ENCODE measurements at places on chromosomes 5 and 9. TPM values are rescaled to one million over a fixed set of nuclear protein-coding genes. Genes with fewer than 3 reads are reported as not detected.

UGT3A2 gene
- total RNA-seq: not detected

DNA sequence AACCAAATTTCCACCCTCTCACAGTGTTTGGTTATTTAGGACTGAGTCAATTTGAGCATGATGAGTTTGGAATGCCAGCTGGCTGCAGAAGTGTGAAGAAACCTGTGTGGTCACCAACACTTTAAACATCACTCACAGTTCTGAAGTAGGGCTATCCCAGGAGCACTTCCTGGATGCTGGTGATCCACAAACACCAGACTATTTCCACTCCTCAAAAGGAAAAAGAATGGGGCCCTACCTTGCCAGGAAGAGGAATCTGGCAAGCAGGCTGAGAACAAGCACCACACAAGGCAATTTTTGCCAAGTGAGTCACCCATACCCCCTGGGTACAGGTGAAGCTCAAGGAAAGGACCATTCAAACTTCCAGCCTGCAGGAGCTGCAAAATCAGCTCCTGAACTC lies 294.2 kb upstream of the PTGER4 start:
- H3K27me3 ChIP-seq: no peaks in the 10 kb centered on the region
- peaks cover 84% of the 10 kb centered on the region for H3K4me1 ChIP-seq
- peak; percentile 47 for DNase-seq
- no peaks in the 10 kb centered on the region for H3K36me3 ChIP-seq

ACOT12 gene
- total RNA-seq: not detected

SMIM33 gene
- 1.1 TPM for total RNA-seq

OBP2B gene
- not detected for total RNA-seq

DNA sequence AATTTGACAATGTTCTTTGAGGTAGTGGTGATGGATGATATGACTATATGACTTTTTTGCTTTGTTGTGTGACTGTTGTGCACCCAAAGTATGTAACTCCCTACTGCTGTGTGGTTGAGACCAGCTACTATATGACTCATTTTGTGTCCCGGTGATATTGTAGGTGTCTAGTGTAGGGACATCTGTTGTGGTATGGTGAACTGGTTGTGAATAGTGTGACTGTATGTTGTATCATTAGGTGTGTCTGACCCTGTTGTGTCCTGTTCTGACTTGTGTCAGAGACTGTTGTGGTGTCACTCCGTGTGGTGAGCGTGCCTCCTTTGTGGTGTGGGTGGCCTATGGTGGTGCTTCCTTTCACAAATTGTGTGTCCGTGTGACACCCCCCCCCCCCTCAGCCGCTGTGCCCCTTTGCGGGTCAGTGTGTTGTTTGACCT lies 11.2 kb upstream of the CXXC5 start:
- peaks cover 24% of the 10 kb centered on the region for H3K4me1 ChIP-seq
- H3K4me3 ChIP-seq: no peak overlapping the region
- no peak overlapping the region for H3K27ac ChIP-seq
- H3K27me3 ChIP-seq: no peaks in the 10 kb centered on the region
- DNase-seq: no peak

- no peaks in the 10 kb centered on the region for H3K4me1 ChIP-seq
- DNase-seq: no peak
- no peaks in the 10 kb centered on the region for H3K27me3 ChIP-seq
- no peak overlapping the region for H3K4me3 ChIP-seq
Observed at GRCh38 chr9:26243029-26243697, 564.9 kb upstream of the TUSC1 start.

DNA sequence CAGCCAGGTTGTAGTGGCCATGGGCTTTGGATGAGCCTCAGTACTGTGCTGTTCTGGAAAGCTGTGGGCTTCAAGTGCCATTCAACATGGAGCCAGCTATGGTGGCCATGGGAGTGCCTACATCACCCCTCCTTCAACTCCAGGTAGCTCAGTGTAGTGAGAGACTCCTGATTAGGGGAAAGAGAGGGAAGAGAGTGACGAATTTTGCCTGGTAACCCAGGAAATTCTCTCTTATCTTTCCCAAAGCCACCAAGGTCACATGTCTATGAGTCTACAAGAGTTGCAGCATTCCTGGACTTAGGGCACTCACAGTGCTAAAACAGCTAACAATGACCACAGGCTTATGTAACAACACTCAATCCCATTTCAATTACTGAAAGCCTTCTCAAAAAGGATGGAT lies 81.7 kb upstream of the SPTLC1 start:
- no peaks in the 10 kb centered on the region for H3K27me3 ChIP-seq
- H3K27ac ChIP-seq: no peak overlapping the region
- H3K4me1 ChIP-seq: no peaks in the 10 kb centered on the region
- DNase-seq: no peak
- H3K4me3 ChIP-seq: no peak overlapping the region

DNA sequence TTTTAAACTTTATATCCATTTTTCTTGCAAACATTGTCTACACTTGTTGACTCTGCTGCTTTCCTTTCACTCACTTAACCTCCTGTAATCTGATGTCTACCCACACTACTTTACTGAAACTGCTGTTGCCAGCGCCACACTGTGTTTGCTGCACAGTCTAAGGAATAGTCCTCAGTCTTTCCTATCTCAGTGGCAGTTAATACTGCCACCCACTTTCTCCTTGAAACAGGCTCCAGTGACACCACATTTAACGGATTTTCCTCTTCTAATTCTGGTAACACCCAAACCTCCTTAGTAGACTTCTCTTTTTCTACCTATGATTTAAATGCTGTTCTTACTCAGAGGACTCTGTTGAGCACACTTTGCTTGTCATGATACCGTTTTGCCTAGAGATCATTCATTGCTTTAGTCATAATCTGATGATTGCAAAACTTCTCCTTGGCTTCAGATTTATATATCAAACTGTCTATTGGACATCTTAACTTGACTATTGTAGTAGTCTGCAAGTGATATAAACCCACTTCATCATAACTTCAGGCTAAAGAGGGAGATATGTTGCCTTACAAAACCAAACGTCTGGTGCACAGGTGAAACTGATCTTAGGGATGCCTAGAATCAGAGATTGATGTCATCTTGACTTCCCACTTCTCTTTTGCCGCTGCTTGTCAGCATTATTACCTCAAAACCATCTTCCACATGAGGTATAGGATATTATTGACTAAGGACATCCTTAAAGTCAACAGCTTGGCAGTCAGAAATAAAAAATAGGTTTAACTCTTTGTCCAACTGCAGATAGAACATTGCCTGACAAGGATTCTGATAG lies 94.1 kb downstream of the CDC42SE2 start:
- H3K36me3 ChIP-seq: peaks cover 16% of the 10 kb centered on the region
- peaks cover 85% of the 10 kb centered on the region for H3K4me1 ChIP-seq
- H3K27me3 ChIP-seq: no peaks in the 10 kb centered on the region
- DNase-seq: peak; percentile 44
- H3K4me3 ChIP-seq: no peak overlapping the region
- H3K27ac ChIP-seq: peak overlapping the region; percentile 45

- H3K4me1 ChIP-seq: no peaks in the 10 kb centered on the region
- H3K4me3 ChIP-seq: no peak overlapping the region
- H3K36me3 ChIP-seq: no peaks in the 10 kb centered on the region
- DNase-seq: peak; percentile 21
Observed at GRCh38 chr5:86968301-86968753, 299.4 kb upstream of the RASA1 start.

WWC1 gene
- total RNA-seq: 2.0 TPM

DNA sequence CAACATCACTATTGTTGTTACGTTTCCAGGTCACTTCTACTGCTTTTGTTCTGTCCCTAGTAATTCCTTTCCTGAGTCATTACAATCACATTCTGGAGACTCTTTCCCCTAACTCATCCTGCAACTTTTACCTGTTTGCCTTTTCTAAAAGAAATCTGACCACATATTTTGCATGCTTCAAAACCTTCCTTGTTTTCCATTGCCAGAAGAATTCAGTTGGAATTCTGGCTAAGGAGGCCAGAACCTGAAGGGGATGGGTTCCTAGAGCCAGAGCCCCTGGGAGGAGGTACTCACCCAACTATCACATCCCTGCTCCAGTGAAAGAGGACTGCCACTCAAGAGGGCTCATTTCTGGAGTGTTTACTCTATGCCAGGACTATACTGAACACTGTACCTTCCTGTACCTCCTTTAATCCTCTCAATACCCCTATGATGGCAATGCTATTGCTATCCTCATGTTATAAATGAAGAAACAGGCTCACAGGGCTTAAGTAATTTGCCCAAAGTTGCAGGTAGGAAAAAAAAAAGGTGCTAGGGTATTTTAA lies 42.8 kb upstream of the MAST4 start:
- no peaks in the 10 kb centered on the region for H3K4me1 ChIP-seq
- H3K27ac ChIP-seq: no peak overlapping the region
- DNase-seq: no peak
- no peak overlapping the region for H3K4me3 ChIP-seq
- H3K36me3 ChIP-seq: no peaks in the 10 kb centered on the region
- no peaks in the 10 kb centered on the region for H3K27me3 ChIP-seq

GRCh38 chr9:94175669-94176068 lies 83.4 kb upstream of the ZNF169 start:
- no peak for DNase-seq
- peaks cover 6% of the 10 kb centered on the region for H3K36me3 ChIP-seq
- H3K4me1 ChIP-seq: peaks cover 79% of the 10 kb centered on the region
- peak overlapping the region; percentile 35 for H3K27ac ChIP-seq

DNA sequence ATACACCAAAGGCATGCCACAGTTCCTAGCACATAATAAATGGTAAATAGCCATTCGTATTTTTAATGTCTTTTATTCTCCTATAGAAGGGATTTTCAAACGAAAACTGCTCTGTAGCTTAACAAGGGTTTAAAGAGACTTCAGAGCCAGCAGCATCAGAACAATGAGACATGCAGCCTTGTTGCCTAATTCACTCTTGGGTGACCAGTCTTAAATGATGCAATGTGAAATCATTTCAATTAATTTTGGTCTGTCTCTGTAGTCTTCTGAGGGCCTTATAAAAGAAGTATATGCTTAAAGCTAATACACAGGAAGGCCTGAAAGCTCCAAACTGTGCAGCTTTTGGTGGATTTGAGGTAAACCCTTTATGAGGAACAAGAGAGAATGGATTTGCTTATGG lies 888.8 kb upstream of the WWC1 start:
- no peaks in the 10 kb centered on the region for H3K4me1 ChIP-seq
- no peaks in the 10 kb centered on the region for H3K27me3 ChIP-seq
- no peaks in the 10 kb centered on the region for H3K36me3 ChIP-seq
- no peak overlapping the region for H3K27ac ChIP-seq
- no peak overlapping the region for H3K4me3 ChIP-seq

GRCh38 chr5:88193896-88194295 lies 74.7 kb downstream of the TMEM161B start:
- H3K4me1 ChIP-seq: no peaks in the 10 kb centered on the region
- DNase-seq: no peak
- H3K36me3 ChIP-seq: peaks cover 6% of the 10 kb centered on the region
- H3K4me3 ChIP-seq: no peak overlapping the region
- no peaks in the 10 kb centered on the region for H3K27me3 ChIP-seq

DNA sequence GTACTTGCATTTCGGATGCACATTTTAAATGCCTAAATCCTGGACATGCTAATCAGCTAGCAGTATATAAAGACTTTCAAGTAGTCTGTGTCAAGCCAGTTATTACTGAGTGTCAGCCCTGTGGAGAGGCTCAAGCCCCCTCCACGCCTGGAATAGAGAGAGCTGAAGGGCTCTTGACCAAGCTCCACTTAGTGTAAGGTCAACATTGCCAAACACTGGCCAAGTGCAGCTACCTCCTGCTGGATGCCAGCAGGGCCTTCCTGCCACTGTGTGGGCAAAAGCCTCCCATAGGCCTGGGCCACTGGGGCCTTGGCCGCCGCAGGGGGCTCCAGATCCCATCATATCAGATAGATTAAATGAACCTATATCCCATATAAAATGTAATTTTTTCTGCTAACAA lies 239.4 kb upstream of the PANK3 start:
- DNase-seq: no peak
- H3K27ac ChIP-seq: no peak overlapping the region
- H3K27me3 ChIP-seq: no peaks in the 10 kb centered on the region
- H3K36me3 ChIP-seq: no peaks in the 10 kb centered on the region

GRCh38 chr5:8829323-8830029 lies 716.4 kb downstream of the SEMA5A start:
- no peaks in the 10 kb centered on the region for H3K27me3 ChIP-seq
- H3K4me3 ChIP-seq: no peak overlapping the region
- H3K36me3 ChIP-seq: no peaks in the 10 kb centered on the region
- H3K4me1 ChIP-seq: no peaks in the 10 kb centered on the region

GRCh38 chr5:106640511-106640910 lies 1030.2 kb downstream of the EFNA5 start:
- no peaks in the 10 kb centered on the region for H3K36me3 ChIP-seq
- no peaks in the 10 kb centered on the region for H3K27me3 ChIP-seq
- no peak for DNase-seq

CARD9 gene
- 0.70 TPM for total RNA-seq

TAF9 gene
- 42.3 TPM for total RNA-seq

DNA sequence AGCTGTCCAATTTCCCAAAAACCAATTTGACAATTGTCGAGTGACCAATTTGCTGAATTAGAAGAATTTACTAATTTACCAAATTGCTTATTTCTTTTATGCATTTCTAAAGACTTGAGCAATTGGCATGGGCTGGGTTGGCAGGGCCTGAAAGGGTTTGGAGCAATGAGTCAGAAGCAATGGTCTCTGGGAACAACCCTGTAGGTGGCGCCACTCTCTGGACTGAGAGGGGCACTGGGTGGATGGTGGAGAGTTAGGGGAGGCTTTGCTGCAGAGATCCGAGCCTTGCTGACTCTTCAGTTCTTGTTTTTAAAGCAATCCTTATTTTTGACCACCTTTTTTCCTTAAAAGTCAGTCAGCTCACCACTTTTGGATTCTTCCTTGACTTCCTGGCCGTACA lies 71.5 kb upstream of the RPS23 start:
- no peak for DNase-seq
- H3K27me3 ChIP-seq: no peaks in the 10 kb centered on the region
- H3K36me3 ChIP-seq: no peaks in the 10 kb centered on the region
- H3K27ac ChIP-seq: no peak overlapping the region

- H3K27ac ChIP-seq: no peak overlapping the region
- H3K4me3 ChIP-seq: no peak overlapping the region
- no peak for DNase-seq
- H3K27me3 ChIP-seq: no peaks in the 10 kb centered on the region
- H3K36me3 ChIP-seq: no peaks in the 10 kb centered on the region
- H3K4me1 ChIP-seq: no peaks in the 10 kb centered on the region
Observed at GRCh38 chr5:45098483-45098882, 289.7 kb downstream of the MRPS30 start.

DNA sequence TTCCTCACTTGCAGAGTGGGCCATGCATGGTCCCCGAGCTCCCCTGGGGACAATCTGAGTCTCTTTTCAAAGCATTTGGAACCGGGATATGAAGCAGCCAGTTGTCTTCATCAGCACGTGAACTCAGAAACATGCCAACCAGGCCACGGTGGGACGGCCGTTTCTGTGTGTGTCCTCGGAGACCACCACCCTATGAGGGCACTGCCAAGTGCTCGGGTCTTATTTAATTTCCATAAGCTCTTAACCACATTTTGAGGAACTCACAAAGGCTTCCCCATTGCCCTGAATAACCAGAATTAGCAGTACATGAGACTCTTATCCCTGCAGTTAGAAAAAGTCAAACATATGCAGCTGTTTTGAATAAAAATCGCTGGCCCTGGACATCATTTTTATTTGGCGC lies 60.1 kb downstream of the OTULIN start:
- no peak overlapping the region for H3K4me3 ChIP-seq
- no peaks in the 10 kb centered on the region for H3K27me3 ChIP-seq
- peaks cover 14% of the 10 kb centered on the region for H3K4me1 ChIP-seq

LCN9 gene
- not detected for total RNA-seq

NCS1 gene
- 0.64 TPM for total RNA-seq

EFNA5 gene
- not detected for total RNA-seq

NOXA1 gene
- total RNA-seq: 5.6 TPM

Measured in CD4-positive, alpha-beta memory T cell (primary cell).